ENCODE measurements at places on chromosomes 2 and 18.

DNA sequence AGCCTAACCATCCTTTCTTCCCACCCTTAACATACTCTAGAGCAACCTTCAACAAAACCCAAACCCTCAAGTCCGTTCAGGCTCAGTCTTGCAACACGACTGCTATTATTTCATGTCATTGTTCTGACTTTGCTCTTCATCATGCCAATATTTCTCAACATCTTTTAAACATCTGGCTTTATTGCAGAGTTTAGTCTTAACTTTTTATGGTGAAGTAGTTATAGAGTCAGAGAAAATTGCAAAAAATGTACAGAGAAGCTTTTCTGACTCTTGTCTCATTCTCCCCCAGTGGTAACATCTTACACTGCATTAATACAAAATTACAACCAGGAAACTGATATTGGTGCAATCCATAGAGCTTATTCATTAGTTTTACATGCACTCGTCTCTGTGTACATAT is 3.9 kb downstream of the MARCO start:
- no peak for DNase-seq

GRCh38 chr2:183185534-183185933 is 61.3 kb downstream of the NUP35 start:
- no peak for DNase-seq

DNA sequence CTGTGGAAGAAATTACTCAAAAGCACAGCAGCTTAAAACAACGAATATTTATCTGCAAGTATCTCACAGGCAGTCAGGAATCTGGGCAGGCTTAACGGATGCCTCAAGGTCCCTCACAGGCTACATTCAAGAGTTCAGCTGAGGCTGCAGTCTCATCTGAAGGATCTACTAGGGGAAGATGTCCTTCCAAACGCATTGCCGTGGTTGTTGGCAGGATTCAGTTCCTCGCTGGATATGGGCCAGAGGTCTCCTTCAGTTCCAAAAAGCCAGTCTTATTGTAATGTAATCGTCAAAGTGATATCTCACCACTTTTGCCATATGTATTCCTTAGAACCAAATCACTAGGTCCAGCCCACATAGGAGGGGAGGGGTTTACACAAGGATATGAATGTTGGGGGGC is 98.2 kb upstream of the EPAS1 start:
- DNase-seq = no peak

GRCh38 chr2:26721115-26722032 is 28.9 kb downstream of the KCNK3 start:
- no peak for DNase-seq

DNA sequence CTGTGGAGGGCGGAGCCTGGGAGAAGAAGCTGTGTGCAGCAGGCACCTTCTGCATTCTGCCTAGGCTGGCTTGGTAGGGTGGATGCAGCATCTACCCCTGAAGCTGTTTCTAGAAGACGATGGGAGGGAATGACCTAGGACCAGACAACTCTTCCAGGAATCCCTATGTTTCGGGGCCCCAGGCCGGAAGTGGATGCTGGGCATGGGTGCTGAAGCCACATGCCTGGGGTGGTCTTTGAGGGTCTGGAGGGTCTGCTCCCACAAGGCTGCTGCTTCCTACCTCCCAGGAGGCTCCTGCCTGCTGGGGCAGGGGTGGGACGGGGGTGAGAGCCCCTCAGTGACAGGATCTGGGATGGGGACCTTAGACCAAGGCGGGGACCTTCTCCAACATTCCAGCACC is 61.0 kb downstream of the CIB4 start:
- DNase-seq = no peak

- DNase-seq = no peak
Observed at GRCh38 chr2:70354264-70354949, 52.5 kb upstream of the FAM136A start.

GRCh38 chr2:119289642-119290041 is 66.0 kb downstream of the STEAP3 start:
- no peak for DNase-seq

DNA sequence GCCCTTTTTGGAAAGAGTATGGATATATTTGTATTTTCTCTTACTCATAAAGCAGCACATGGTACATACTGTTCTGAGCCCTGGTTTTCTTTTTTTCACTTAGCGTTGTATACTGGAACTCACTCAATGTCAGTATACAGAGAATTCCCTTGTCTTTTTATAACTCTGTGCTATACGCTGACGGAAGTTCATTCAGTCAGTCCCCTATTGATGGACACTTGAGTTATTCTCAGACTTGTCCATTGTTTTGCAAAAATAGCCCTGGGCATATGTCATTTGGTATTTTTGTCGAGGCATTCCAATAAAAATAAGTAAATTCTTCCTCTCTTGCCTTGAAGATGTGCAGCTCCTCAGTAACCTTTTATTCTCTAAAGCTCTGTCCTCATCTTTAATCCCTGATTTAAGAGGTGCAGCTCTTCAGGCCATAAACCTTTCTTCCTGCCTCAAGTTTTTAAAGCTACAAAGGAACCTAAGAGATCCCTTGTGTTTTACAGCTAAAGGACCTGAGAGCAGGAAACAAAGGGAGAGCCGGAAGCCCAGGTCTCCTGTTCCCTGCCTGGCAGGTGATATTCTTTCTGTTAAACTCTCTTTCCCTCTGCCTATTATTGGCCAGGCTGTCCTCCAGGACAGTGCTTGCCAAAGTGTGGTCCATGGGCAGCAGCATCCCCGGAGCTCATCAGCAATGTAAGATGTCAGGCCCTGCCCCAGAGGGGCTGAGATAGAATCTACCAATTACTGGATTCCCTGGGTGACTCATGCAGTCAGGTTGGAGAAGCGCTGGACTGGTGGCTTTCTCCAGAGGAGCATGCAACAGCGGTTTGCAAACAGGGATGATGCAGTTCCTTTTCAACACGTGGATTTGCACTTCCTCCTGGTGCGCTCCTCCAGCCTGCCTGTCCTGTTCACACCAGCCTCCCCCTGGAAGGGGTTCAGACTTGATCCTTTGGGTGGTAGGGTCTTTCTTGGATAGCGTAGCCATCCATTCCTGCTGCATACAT is 158.0 kb downstream of the NEDD4L start:
- DNase-seq = no peak

- no peak for DNase-seq
Observed at GRCh38 chr2:238123218-238123971, 15.1 kb upstream of the KLHL30 start.

GRCh38 chr2:46013726-46014125 is 283.5 kb upstream of the EPAS1 start:
- DNase-seq = no peak

- DNase-seq = no peak
Observed at GRCh38 chr2:69770193-69770702, 28.3 kb downstream of the ANXA4 start.

DNA sequence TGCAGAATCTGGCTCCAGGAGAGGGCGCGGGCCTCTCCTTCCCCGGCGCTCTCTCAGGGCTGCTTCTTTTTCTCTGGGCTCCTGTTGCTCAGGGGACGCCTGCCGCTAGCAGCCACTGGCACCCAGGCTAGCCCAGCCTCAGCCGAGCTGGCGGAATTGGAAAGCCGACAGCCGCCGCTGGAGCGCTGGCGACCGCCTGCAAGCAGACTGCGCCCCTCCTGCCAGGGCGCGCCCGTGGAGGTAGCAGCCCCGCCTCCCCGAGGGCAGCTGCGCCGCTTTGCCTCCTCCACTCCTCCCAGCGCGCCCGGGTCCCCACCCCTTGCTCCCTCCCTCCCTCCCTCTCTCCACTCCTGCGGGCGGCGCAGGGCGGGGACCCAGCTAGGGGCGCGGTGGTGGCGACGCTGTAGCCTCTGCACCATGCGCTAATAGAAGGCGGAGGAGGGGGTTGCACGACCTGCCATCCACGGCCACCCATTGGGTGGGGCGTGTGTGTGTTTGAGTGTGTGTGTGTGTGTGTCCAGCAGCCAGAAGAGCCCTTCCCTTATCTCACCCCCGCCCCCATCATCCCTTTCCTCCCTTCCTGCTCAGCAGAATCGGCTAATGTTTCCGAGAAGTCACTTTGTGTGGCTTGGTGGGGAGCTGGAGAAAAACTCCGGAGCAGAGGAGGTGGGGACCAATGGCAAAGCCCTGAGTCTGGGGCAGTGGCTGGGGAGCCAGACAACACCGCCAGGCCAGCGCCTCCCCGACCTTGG is at the start of gene SCN9A:
TSS of gene SCN9A (minus strand) at position 209 of the 752 bp plus-strand sequence. CDS start 64,188 bp downstream, outside the sequence.
- no peak for DNase-seq
